Central memory CD8-positive, alpha-beta T cell (primary cell): ENCODE measurements at places on chromosomes 5 and 9.

GRCh38 chr5:158861366-158861765 lies 238.3 kb downstream of the EBF1 start:
- no peak for DNase-seq

DNA sequence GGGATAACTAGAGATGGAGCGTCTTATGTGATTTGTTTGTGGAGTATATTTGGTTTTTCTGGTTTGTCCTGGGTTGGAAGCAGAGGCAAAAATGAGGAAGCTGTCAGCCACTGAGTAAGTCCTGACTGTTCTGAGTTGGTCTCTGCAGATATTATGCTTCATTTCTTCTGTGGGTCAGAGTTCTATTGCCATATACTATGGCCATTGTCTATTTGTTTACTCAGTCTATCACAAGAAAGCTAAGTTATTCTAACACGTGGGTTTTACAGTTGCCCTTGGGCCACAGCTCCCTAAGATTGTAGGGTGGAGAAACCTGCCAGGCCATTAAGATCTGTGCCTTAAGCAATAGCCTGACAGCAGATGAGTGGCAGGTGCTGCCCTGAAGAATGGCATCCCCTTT lies 3.0 kb upstream of the CTSV start:
- DNase-seq, result no peak

GRCh38 chr9:4489562-4489918 lies 728 bp upstream of the SLC1A1 start:
- no peak for DNase-seq

DNA sequence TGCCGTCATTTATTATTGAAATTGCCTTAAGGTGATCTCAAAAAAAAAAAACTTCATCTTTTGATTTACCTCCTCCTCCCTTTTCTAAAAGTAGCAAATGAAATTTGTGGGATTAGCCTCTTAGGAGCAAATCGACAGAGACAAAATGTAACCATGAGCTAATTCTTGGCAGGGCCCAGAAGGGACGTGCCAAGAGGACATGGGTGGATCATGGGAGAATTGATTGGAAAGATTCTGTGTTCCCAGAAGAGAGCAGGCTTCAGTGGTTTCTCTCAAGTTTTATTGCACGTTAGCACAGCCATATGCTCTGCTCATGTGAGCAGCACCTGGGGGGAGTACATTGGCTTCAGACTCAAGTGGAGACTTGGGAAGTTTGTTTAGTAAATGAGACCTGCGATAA lies 394.6 kb downstream of the ELAVL2 start:
- no peak for DNase-seq

DNA sequence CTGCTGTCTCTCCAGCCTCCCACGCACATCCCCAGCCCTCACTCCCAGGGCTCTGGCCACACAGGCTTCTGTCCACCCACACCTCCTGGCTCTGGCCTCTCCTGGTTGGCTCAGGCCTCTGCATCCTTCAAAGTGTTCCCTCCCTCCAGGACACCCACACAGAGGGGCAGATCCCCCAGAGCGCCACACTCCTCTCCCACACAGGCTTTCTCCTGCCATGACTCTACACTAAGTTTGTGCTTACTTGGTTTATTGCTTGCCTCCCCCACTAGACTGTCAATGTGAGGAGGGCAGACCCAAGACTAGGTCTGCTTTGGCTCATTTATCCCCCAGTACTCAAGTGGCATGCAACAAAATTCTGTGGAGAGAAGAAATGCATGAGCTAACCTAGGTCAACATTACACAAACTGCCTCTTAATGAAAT lies 67.0 kb upstream of the SPOCK1 start:
- no peak for DNase-seq

- DNase-seq, result no peak
These were observed 6.2 kb downstream of the OR2S2 start for GRCh38 chr9:35951736-35952135.

GRCh38 chr5:53915120-53915519 lies 354.7 kb downstream of the NDUFS4 start:
- no peak for DNase-seq

GRCh38 chr5:163409384-163409783 lies 28.0 kb upstream of the CCNG1 start:
- DNase-seq, result no peak

DNA sequence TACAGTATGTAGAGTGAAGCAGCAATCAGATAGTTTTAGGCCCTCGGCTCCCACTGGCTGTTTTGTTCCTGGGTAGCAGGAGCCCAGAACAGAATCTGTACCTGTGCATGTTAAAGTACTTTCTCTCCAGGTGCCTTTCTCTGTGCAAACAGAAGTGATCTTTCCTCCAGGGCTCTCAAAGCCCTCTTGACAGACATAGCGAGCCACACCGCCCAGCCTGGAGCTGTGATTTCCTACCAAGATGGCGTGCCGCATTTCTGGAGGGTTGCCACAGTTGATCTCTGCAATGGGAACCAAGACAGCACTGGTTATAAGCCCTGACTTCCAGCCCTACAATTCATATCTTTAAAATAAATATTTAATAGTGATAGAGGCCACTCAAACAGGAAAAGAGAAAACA lies 50.9 kb downstream of the SUSD1 start:
- DNase-seq, result no peak

DNA sequence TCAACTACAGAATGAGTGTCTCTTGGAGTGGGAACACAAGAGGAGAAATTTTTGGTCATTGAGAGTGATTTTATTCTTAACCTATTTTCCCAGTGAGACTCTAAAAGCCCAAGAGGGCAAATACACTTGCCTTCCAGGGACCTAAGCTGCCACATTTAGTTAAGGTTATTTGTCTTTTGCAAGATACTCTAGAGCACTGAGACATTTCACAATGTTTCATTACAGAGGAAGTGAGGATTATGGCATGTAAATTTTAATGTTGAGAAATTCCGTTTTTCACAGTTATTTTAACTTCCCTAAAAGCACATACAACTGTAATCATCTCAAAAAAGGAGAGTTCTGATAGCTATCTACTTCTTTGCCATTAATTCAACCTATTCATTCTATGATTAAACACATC lies 38.7 kb upstream of the RAB3C start:
- no peak for DNase-seq
